ENCODE measurements at places on chromosomes 12 and 14.

DNA sequence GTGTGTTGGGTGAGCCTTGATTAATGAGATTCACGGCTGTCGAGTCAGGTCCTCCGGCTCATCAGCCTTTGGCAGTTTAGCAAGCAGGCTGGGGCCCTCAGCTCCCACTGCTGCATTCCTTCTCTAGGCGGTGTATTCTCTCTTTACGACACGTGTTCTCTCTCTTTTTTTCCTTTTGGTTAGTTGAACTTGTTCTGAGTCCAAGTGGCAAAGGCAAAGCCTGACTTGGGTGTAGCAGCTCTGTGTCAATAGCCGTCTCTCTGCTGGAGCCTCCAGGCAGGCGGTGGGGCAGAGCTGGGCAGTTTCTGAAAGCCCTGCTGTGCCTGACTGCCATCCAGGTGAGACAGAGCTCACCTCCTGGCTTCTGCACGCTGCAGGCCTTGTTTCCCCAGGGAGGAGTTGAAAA is 46.6 kb downstream of the SUSD6 start:
- DNase-seq, result peak; percentile 87

DNA sequence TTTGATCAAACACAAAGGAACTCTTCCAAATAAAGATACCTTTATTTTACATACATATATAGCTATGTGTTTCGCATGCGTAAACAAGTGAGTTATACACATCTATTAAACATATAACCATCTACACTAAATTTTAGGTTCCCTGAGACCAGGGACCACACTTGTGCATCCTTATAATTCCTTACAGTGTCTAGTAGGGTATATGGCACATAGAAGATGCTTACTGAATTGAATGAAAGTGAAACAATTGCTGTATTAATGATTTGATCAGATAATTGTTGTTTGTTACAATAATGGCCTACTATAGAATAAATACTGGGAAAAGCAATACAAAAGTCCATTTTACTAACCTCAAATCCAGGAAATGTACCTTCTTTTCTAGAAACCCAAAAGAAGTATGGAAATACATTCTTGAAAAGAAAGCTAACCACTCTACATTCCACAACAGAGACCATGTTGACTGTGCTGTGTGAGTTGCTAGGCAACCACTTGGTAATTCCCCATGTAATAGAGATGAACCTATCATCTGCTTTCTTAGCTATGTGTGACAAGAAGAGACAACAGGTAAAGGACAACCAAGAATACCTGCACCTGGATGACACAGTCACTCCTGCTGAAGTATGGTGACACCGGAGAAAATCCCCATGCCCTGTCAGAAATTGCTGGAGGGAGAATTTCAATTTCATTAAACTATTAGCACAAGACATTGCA is 11.9 kb upstream of the CIPC start:
- DNase-seq, result peak; percentile 72

- no peak for DNase-seq
These were observed 21.3 kb upstream of the CABP1 start for GRCh38 chr12:120618954-120619615.

DNA sequence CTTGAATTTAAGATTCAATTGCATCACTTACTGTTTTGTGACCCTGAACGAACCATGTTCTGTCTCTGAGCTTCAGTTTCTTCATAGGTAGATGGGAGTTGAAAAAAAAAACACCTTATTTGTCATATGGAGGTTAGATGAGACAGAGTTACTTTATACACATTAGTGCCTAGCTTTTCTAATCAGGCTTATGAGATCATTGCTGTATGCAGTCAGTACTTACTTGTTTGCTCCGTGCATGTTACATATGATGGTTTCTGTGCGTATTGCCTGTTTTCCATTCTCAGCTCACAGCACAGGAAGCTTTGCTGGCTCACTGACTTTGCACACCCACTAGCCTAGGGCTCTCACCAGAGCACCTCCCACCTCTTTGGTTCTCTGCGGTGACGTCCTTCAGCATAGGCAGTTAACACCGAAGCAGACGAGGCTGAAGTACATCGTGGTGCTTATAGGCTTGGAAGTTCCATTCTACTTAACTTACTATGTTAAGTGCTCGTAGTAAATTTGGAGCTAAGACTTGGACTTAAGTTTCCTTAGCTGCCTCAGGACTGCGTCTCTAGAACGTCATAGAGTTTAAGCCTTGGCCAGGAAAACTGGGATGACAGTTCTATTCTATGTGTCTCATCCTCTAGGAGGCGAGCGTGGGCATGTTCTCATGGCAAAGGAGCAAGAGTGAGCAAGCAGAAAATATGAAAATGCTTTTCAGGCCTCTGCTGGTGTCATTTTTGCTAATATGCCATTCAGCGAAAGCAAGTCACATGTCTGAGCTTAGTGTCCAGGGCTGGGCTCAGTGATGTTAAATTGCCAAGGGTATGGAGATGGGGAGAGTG is 57.3 kb downstream of the NRXN3 start:
- DNase-seq, result peak; percentile 88

DNA sequence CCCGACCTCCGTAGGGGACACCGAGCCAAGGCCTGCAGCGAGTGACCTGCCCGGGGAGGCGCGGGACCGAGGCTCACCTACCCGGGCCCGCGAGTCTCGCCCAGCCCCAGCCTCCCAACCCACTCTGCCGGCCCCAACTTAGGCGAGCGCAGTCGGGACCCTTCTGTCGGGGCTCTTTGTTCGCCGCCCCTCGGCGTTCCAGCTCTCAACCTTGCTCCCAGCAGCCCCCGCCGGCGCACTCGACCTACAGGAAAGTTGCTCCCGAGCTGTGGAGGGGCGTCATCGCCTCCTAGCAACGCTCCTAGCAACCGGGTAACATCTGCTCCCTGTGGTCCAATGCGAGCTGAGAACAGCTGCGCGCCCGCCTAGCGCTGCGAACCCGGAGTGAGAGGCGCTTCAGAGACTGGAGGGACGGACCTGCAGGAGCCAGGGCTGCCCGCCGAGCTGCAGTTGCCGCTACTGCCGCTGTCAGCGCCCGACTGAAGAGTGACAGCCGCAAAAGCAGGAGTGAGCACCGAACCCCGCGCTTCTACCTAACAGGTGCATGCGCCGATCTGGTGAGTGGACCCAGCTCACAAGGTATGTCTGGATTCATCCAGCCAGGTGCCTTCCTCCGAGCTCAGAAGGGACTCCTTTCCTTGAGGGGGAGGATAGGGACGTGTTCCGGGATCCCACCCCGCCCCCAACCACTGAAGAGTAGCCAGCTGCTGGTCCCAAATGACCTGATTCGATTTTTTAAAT is 355.0 kb downstream of the SNAPC1 start:
- peak; percentile 37 for DNase-seq

DNA sequence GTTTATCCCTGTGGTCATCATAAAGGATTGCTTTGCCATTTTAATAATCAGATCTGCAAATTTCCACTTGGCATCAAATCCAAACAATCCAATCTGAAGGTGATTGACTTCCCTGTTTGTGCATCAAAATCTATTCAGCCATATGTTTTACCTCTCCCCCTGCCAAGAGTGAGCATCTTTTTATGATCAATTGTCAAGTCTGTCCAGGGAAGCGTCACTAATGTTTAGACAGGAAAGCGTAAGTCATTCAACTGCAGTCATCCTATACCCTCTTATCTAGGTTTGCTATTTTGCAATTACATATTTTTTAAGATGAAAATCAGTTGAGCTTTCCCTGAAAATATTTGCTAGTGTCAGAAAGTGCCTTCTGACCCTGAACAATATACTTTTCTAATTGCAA is 1224.1 kb upstream of the SEL1L start:
- no peak for DNase-seq
